Activated CD8-positive, alpha-beta memory T cell treated with anti-CD3 and anti-CD28 coated beads for 1 hour (primary cell): ENCODE measurements at places on chromosomes 2 and 18.

DNA sequence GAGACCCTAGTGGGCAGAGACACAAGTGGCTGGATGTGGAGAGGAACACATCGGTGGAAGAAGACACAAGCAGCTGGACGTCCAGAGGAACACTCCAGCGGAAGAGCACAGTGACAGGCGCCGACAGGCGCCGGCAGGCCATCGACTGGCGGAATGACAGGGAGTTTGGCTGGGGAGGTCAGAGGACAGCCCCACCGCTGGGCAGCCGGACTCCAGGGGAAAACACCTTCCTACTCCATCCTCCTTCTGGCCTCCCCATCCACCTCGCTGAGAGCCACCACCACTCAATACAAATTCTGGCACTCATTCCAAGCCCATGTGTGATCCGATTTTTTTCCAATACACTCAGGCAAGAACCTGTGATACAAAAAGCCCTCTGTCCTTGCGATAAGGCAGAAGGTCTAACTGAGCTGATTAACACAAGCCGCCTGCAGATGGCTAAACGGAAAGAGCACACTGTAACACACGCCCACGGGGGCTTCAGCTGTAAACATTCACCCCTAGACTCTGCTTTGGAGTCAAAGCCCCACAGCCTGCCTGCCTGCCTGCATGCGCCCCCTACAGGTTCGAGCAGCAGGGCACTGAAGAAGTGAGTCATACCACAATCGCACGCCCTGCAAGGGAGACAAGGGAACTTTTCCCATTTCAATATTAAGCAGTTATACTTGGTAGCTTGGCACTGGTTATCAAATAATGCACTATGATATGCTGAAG is 50.2 kb upstream of the LRP1B start:
- no peak for DNase-seq

GRCh38 chr2:210577263-210578071 is 21.1 kb downstream of the CPS1 start:
- DNase-seq = no peak

- no peak for DNase-seq
These were observed 97.7 kb downstream of the CDH19 start for GRCh38 chr18:66506178-66506577.

DNA sequence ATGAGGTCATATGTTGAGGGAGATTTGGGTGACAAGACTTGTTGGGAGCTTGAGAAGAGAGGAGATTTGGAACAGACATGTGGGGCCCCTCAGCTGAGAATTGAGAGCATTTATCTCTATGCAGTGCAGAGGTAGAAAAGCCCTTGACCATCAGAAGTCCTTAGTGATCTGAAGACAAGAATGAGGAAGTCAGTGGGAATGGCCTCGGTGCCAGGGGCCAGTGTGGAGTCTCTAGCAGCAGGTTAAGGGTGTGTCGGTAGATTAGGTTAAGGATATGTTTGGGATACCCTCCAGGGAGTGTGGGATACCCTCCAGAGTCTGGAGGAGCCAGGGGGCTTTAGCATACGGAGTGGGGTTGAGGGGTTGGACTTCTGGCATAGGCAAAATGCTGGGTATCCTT is 41.6 kb downstream of the FBXO48 start:
- DNase-seq = no peak

- no peak for DNase-seq
These were observed 43.2 kb upstream of the NOSTRIN start for GRCh38 chr2:168758970-168759820.

DNA sequence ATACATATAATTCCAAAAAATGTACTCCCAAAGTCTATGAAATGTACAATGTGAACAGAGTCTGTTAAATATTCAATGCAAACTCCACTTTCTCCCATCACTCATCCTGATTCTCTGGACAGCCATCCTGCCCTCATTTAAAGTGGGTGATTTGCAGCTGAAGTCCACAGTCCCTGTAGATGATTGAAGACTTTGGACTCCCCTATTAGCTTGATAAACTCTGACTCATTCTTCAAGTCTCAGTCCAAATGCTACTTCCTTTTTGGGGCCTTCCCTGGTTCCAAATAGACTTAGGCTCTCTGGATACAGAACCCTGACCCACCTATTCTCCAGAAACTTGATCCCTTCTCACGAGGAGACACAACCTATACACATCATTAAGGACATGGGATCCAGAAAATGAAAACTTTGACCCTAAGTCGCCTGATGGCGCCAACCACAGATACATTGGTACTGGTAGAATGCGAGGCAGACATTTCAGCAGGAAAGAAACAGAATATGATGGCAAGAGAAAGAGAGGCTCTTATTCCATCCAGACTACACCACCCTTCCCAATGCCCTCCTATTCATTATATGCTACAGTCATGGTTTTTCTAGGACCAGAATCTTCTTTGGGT is 122.7 kb downstream of the VIT start:
- DNase-seq = no peak

DNA sequence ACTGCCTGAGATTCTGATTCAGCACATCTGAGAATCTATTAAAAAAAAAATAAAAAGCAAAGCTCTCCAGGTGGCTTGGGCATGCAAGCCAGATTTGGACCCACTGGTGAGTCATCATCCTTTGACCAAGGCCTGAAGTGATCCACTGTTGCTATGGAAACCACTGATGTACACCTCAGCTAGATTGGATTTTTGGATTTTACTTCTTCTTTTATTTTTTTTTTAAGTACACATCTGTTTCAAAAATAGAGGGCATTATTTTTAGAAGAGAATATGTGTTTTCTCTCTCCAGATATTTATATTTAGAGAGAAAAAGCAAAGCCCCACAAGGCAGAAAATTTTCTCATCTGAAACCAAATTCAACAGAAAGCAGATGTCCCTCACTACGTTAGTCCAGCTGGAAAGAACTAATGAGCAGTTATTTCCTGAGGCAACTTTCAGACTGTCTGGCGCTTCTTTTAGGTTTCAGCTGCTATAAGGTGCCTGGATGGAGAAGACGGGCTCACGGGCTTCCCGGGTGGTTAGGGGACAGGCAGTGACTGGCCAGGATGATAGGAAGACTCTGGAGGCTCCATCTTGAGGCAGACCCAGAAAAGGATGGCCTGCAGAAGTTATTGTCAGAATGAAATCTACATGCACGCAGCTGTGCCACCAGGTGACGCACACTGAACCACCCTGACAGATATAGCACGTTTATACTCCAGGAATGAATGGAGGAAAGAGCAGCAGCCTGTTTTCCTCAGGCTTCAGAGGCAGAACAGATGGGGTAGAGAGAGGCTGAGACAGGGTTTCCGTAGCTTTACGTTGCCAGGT is 50.5 kb downstream of the MRPL35 start:
- no peak for DNase-seq

DNA sequence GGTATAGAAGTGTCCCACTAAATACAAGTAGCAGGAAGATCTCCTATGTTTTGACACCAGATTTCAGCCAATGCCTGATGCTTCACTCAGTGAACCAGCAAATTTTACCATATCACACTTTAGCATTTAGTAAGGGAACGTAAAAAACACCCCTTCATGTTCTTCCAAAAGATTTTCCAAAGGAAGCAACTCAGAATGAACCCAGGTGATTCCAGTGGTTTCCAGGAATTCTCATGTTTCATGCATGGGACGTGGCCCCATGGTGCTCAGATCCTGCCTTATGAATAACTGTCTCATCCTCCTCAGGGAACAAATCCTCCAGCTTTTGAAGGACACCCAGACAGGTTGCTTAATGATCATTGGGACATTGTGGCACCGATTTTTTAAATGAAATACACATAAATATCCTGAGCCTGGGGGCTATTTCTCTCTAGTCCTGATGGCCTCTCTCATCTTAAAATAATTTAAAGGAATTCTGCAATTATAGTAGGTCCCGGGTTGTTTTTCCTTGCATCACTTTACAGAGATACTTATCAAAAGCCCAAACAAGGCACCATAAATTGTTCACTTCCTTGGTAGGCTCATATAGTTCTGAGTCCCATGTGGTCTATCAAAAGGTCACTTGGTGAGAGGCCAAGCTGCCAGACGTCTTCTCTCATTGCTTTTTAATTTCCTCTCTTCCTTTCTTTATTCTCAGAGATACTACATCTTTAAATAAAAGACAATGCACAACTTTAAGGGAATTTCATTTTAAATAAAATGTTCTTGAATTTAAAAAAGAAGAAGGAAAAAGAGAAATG is 261.0 kb downstream of the ZNF516 start:
- DNase-seq = no peak

DNA sequence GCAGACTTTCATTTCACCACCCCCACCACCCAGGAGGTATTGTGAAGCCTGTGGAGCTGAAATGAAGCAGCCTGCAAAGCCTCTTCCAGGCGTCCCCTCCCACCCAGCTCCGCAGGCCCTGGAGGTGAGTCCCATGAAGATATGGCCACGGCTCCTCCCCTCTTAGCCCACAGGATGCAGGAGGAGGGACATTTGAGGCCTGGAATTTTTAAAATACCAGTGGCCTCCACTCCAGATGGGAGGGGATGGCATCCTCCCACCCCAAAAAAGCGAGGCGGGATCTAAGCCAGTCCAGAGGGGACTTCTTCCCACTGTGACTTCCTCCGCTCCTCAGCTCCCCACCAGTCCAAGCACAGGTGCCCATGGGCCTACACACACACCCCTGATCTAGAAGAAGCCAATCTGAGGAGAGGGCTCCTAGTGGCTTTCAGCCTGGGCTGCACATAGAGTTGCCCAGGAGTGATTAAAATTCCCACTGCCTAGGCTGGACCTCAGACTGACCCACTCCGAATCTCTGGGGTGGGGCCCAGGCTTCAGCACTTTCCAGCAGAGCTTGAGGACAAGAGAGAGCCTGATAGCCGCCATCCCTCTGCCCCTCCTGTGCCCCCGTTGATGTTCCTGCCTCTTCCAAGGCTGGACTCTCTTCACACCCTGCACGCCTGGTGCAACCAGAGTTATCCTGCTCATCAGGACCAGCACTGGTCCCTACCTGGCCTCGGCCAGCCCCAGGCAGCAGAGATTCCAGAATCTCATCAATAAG is 206.9 kb downstream of the TNS1 start:
- DNase-seq = no peak

DNA sequence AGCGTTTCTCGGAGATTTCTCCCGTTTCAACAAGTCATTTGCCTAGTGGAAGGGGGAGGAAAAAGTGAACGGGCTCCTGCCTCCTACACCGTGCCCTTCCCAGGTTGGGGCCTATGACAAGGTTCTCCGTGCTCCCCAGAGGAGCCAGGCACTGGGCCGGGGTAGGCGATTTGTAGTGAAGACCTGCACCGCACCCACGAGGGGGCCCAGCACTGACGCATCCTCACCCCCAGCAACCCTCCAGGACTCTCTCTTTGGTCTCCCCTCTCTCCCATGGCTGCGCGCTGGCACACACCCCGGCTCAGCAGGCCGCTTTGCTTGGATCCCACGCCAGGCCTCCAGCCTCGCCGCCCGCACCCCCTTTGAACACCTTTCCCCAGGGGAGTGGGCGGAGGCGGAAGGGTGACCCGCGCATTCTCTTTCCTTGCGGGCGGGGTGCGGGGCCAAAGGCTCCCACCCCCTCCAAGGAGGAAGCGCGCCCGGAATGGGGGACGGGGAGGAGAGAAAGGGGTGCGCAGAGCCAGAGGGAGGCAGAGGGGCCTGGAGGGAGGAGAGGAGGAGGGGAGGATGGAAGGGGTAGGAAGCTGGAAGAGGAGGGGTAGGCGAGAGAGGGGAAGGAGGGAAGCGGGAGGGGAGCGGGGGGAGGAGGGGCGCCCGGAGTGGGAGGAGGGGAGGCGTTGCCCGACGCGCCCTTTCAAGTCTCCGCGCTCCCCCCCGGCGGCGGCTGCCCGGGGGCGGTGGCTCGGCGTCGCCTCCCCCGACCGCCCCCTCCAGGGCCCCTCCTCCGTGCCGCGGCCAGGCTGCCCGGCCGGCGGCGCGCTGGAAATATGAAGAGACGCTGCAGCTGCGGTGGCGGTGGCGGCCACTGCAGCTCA is at the start of gene APCDD1:
Gene APCDD1 (plus strand): TSS at position 830 of the 875 bp plus-strand sequence. CDS start 347 bp downstream, outside the sequence.
- DNase-seq = no peak

GRCh38 chr18:44579028-44579702 is 101.5 kb upstream of the SETBP1 start:
- no peak for DNase-seq

DNA sequence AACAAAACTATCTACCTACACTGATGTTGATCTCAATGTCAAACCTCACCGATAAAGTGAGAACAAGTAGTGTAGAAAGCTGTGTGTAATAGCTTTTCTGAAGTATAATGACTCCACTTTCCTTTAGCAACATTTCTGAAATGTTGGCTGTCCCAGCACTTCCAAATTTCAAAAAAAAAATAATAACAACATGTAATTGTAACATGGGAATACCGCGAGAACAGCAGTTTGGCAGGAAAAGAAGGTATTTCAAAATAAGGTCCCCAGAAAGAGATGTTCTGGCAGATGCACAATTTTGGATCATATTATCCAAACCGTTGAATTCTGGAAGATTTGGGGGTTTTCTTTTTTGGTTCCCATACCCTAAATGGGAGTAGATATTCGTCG is 352.0 kb downstream of the ARHGAP15 start:
- no peak for DNase-seq
